ENCODE measurements at places on chromosomes 12 and 14. TPM values are rescaled to one million over a fixed set of nuclear protein-coding genes. Genes with fewer than 3 reads are reported as not detected.

The CISTR gene
- not detected for total RNA-seq

The RIMBP2 gene
- total RNA-seq = not detected

DNA sequence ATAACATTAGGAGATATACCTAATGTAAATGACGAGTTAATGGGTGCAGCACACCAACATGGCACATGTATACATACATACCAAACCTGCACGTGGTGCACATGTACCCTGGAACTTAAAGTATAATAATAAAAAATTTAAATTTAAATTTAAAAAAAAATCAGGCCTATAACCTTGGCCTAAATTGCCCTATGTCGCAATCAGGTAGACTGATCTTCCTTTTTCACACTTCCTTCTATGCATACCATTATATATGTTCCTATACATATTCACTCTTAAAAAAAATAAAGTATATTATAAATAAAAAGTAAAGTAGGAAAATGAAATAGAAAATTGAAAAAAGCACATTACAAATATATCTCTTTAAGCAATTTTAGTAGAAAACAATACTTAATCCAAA, 117.7 kb upstream of the GARIN2 start:
- DNase-seq = no peak

DNA sequence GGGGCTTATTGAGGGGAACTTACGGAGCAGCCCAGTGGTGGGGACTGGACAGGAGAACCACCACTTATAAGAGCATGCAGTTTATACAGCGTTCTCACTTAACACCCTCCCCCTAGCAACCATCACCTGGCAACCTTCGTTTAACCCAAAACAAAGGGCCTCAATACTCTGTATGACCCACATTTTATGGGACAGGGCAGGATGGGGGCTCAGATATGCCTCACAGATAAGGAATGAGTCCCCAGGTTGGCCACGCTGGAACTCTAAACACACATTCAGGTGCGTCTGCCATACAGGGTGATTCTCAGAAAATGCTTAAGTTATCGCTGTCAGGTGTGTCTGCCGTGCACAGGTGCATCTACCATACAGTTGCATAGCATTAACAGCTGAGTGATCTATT, 99.2 kb downstream of the GCH1 start:
- no peak for DNase-seq

GRCh38 chr12:11815397-11815796, 165.9 kb downstream of the ETV6 start:
- no peak for DNase-seq

DNA sequence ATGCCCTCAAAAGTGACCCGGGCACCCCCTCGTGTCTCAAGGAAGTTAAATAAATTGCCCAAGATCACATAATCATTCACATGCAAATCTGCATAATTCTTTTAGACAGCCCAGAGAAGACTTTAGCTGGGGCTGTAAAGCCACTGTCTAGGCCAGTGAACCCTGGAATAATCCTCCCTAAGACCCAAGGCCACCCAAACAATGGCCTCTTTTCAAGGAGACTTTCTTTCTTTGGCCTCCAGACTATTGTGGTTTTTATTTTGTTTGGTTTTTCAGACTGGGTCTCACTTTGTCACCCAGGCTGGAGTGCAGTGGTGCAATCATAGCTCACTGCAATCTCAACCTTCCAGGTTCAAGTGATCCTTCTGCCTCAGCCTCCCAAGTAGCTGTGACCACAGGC, 10.6 kb downstream of the SVOP start:
- DNase-seq = no peak

- DNase-seq = no peak
These were observed 28.3 kb upstream of the PPP2R5C start for GRCh38 chr14:101733211-101733610.

Data from activated naive CD4-positive, alpha-beta T cell treated with anti-CD3 and anti-CD28 coated beads, Interleukin-2, amount 50 U/mL, for 72 hours (primary cell).